ENCODE measurements at places on chromosomes 4 and X.

DNA sequence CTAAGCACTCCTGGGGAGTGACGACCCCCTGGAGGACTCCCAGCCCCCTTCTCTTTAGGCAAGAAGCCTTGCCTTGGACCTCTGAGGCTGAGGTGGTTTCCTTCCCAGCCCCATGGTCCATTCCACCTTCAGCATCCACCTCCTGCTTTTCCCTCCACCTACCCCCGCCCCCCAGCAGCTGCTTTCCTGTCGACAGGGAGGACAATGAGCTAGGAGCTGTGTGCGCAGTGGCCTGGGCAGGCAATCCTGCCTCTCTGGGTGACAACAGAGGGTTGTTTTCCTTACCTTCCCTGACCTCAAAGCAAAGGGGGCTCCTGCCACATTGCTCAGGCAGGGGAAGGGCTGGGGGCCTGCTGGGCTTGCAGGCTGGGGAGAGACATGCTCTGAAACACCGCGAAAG lies 123.5 kb downstream of the BCOR start:
- H3K27ac ChIP-seq, result no peak overlapping the region
- DNase-seq, result no peak
- H3K4me1 ChIP-seq, result no peaks in the 10 kb centered on the region
- H3K36me3 ChIP-seq, result no peaks in the 10 kb centered on the region
- no peak overlapping the region for H3K4me3 ChIP-seq

DNA sequence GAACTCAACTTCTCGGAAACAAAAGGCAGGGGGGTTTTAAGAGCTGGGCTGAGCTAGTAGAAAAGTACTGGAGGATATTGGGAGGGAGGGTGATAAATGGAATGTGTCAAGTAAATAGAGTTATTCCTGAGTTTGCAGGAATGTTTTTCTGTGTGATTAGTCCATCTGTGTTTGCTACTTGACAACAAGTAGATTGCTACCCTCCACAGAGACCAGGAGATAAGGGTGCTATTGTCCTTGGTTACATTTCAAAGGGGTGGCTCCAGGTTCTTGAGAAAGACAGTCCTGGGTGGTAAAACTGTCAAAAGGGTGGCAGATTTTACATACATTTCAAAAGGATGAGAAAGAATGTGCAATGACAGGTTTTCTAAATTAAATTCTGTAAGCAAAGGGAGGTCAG lies 181.2 kb upstream of the PPP3CA start:
- H3K27me3 ChIP-seq, result no peaks in the 10 kb centered on the region
- no peak for DNase-seq
- no peak overlapping the region for H3K4me3 ChIP-seq
- no peaks in the 10 kb centered on the region for H3K4me1 ChIP-seq
- H3K27ac ChIP-seq, result no peak overlapping the region
- H3K36me3 ChIP-seq, result no peaks in the 10 kb centered on the region

- peaks cover 7% of the 10 kb centered on the region for H3K4me1 ChIP-seq
- H3K27me3 ChIP-seq, result peaks cover 15% of the 10 kb centered on the region
- no peaks in the 10 kb centered on the region for H3K36me3 ChIP-seq
- H3K4me3 ChIP-seq, result no peak overlapping the region
- no peak for DNase-seq
- H3K27ac ChIP-seq, result no peak overlapping the region
These were observed 2.4 kb upstream of the L1CAM start for GRCh38 chrX:153888344-153888743.

- H3K4me1 ChIP-seq, result no peaks in the 10 kb centered on the region
- H3K27ac ChIP-seq, result no peak overlapping the region
- no peaks in the 10 kb centered on the region for H3K27me3 ChIP-seq
- no peaks in the 10 kb centered on the region for H3K36me3 ChIP-seq
These were observed 110.5 kb downstream of the PCDH19 start for GRCh38 chrX:100299559-100299958.

DNA sequence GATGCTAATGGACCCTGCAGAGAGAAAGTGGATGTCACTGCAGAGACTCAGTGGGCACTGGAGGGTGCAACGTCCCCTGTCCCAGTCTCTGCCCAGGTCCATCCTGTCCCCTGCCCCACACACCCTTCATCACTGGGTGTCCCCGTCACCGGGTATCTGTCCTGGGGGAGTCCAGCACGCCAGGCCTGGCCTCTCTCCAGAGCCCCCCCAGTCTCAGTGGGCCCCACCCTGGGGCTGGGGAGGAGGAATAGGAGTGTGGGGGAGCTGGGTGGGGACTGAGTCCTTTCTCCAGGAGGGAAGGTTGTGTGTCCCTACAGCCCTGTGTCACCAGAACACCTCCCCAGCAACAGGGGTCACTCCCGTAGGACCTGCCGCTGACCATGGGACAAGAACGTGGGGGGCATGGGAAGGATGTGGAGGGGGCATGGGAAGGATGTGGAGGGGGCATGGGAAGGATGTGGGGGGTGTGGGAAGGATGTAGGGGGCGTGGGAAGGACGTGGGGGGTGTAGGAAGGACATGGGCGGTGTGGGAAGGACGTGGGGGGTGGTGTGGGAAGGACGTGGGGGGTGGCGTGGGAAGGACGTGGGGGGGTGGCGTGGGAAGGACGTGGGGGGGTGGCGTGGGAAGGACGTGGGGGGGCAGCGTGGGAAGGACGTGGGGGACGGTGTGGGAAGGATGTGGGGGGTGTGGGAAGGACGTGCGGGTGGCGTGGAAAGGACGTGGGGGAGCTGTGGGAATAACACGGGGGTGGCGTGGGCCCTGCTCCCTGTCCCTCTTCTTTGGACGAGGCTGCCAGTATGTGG lies 21.0 kb upstream of the SPON2 start:
- peak overlapping the region; percentile 82 for H3K27ac ChIP-seq
- H3K27me3 ChIP-seq, result no peaks in the 10 kb centered on the region
- DNase-seq, result no peak
- no peak overlapping the region for H3K4me3 ChIP-seq

- no peak overlapping the region for H3K27ac ChIP-seq
- no peak for DNase-seq
- H3K4me3 ChIP-seq, result no peak overlapping the region
- H3K36me3 ChIP-seq, result no peaks in the 10 kb centered on the region
- no peaks in the 10 kb centered on the region for H3K4me1 ChIP-seq
- H3K27me3 ChIP-seq, result no peaks in the 10 kb centered on the region
These were observed 17.4 kb downstream of the IRAK1 start for GRCh38 chrX:154002215-154002719.

GRCh38 chr4:85883180-85883579 lies 408.2 kb downstream of the ARHGAP24 start:
- DNase-seq, result no peak
- H3K36me3 ChIP-seq, result no peaks in the 10 kb centered on the region
- H3K4me1 ChIP-seq, result no peaks in the 10 kb centered on the region
- no peak overlapping the region for H3K27ac ChIP-seq
- no peaks in the 10 kb centered on the region for H3K27me3 ChIP-seq
- no peak overlapping the region for H3K4me3 ChIP-seq

DNA sequence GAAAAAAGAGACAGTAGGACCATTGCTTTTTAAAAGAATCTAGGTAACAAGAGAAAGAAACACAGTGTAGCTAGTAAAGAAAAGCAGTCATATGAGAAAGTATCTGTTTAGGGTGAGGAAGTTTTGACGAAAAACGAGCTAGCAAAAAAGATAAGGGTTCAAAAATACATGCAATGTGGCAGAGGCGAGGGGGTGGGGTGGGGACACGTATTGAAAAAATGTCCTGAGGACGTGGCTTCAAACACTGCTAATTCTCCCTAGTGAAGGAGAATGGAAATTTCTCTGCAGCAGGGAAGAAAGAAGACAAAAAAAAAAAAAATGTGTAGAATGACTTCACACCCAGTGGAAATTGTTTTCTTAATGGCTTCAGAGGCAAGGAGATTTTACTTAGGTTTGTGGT lies 856.4 kb upstream of the INTU start:
- no peak overlapping the region for H3K4me3 ChIP-seq
- DNase-seq, result no peak
- H3K27me3 ChIP-seq, result no peaks in the 10 kb centered on the region
- no peaks in the 10 kb centered on the region for H3K36me3 ChIP-seq

DNA sequence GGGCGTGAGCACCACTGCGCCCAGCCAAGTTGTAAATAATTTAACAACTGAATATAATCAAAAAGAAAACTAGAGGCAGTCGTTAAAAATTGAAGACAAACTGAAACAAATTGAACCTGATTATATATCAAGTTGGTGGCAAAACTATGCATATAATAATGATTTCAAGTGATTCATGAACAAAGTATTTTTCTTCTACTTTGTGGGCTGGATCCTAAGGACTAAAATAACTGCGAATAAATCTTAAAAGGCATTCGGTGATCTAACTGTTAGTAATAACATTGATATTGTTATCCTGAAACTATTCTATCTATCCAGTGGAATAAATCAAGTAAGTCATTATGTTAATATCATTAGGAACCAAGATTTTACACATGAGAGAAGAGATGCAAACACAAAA lies 21.2 kb upstream of the USP9X start:
- DNase-seq, result no peak
- no peak overlapping the region for H3K27ac ChIP-seq
- no peak overlapping the region for H3K4me3 ChIP-seq
- no peaks in the 10 kb centered on the region for H3K36me3 ChIP-seq

DNA sequence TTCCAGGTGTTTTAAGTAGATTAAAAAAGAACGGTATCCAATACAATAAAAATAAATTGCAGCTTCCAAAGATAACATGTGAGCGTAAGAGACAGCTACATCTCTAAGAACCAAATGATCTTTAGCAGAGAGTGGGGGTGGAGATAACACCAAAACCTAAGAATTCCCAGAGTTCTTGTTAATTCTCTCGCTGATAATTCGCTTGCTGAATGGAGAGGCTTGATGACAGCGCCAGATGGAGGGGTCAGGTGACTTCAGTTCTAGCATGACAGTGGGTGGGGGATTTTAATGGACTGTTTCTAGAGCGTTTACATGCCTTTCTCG lies 2.3 kb downstream of the CLCN4 start:
- peaks cover 21% of the 10 kb centered on the region for H3K4me1 ChIP-seq
- no peaks in the 10 kb centered on the region for H3K36me3 ChIP-seq
- no peak for DNase-seq
- no peaks in the 10 kb centered on the region for H3K27me3 ChIP-seq
- H3K27ac ChIP-seq, result no peak overlapping the region

GRCh38 chr4:110733901-110734300 lies 111.0 kb upstream of the PITX2 start:
- DNase-seq, result no peak
- no peaks in the 10 kb centered on the region for H3K36me3 ChIP-seq
- H3K4me3 ChIP-seq, result no peak overlapping the region
- H3K27me3 ChIP-seq, result no peaks in the 10 kb centered on the region

GRCh38 chr4:6008766-6009385 lies 9.4 kb downstream of the C4orf50 start:
- H3K4me3 ChIP-seq, result no peak overlapping the region
- no peaks in the 10 kb centered on the region for H3K4me1 ChIP-seq
- H3K36me3 ChIP-seq, result no peaks in the 10 kb centered on the region
- H3K27me3 ChIP-seq, result no peaks in the 10 kb centered on the region
- no peak for DNase-seq
- no peak overlapping the region for H3K27ac ChIP-seq

GRCh38 chr4:55742655-55743202 lies 76.9 kb upstream of the EXOC1L start:
- H3K36me3 ChIP-seq, result no peaks in the 10 kb centered on the region
- no peak overlapping the region for H3K27ac ChIP-seq
- no peaks in the 10 kb centered on the region for H3K27me3 ChIP-seq
- no peak for DNase-seq
- H3K4me1 ChIP-seq, result no peaks in the 10 kb centered on the region

GRCh38 chr4:57053508-57053907 lies 56.7 kb downstream of the IGFBP7 start:
- H3K4me3 ChIP-seq, result no peak overlapping the region
- no peak overlapping the region for H3K27ac ChIP-seq
- H3K27me3 ChIP-seq, result no peaks in the 10 kb centered on the region
- H3K4me1 ChIP-seq, result peaks cover 57% of the 10 kb centered on the region
- peak; percentile 59 for DNase-seq

- H3K4me1 ChIP-seq, result peaks cover 29% of the 10 kb centered on the region
- no peaks in the 10 kb centered on the region for H3K27me3 ChIP-seq
- H3K36me3 ChIP-seq, result no peaks in the 10 kb centered on the region
- H3K4me3 ChIP-seq, result no peak overlapping the region
These were observed 223.9 kb upstream of the ANKRD50 start for GRCh38 chr4:124936427-124936826.

GRCh38 chr4:74777531-74777930 lies 16.8 kb downstream of the BTC start:
- no peaks in the 10 kb centered on the region for H3K27me3 ChIP-seq
- no peak overlapping the region for H3K4me3 ChIP-seq
- no peak overlapping the region for H3K27ac ChIP-seq
- no peaks in the 10 kb centered on the region for H3K36me3 ChIP-seq

GRCh38 chr4:141306331-141306730 lies 85.6 kb downstream of the ZNF330 start:
- H3K4me1 ChIP-seq, result no peaks in the 10 kb centered on the region
- H3K27ac ChIP-seq, result no peak overlapping the region
- no peaks in the 10 kb centered on the region for H3K36me3 ChIP-seq
- no peak for DNase-seq
- no peaks in the 10 kb centered on the region for H3K27me3 ChIP-seq

- H3K27ac ChIP-seq, result no peak overlapping the region
- DNase-seq, result no peak
- H3K27me3 ChIP-seq, result no peaks in the 10 kb centered on the region
- peaks cover 5% of the 10 kb centered on the region for H3K36me3 ChIP-seq
- H3K4me3 ChIP-seq, result no peak overlapping the region
These were observed 48.4 kb downstream of the ARFIP1 start for GRCh38 chr4:152828122-152828521.

DNA sequence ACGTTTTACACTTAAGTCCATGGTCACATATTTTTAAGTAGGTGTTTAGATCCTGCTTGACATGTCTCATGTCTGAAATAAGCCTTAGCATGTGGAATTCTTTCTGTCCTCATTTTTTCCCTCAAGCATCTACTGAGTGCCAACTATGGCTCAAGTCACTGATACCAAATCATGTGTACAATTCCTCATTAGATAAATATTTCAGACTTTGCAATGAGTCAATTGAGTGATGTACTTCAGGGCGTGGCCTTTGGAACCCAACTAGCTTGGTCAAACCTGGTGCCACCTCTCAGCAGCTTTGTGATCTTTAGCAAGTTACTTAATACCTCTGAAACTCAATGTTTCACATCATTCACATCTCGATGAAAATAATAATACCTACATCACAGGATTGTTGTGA lies 12.6 kb upstream of the JADE1 start:
- no peak overlapping the region for H3K4me3 ChIP-seq
- H3K27ac ChIP-seq, result no peak overlapping the region
- DNase-seq, result no peak
- H3K27me3 ChIP-seq, result no peaks in the 10 kb centered on the region
- no peaks in the 10 kb centered on the region for H3K4me1 ChIP-seq
- no peaks in the 10 kb centered on the region for H3K36me3 ChIP-seq

DNA sequence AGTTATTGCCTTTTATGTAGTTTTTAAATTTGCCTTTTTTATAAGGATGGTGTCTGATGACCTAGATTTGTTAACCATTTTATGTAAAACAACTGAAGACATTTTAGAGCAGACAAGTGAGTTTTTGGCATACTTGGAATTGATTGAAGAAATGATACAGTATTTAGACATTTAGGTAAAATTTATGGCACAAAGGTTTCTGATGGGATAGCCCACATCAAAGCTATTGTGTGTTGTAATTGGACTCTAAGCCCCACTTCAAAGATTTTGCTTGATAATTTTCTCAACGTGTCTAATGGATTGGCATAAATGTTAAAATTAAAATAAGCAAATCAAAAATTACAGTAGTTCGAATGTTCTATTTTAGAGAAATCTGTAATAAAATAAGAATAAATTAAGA lies 17.6 kb downstream of the EPGN start:
- no peak for DNase-seq
- H3K4me1 ChIP-seq, result no peaks in the 10 kb centered on the region

GRCh38 chrX:108447303-108447702 lies 7.7 kb downstream of the COL4A5 start:
- H3K4me1 ChIP-seq, result no peaks in the 10 kb centered on the region
- H3K4me3 ChIP-seq, result no peak overlapping the region
- H3K27ac ChIP-seq, result no peak overlapping the region
- no peaks in the 10 kb centered on the region for H3K27me3 ChIP-seq
- DNase-seq, result no peak

All from right atrium auricular region (tissue), 2 donors.